ENCODE measurements at places on chromosomes 7 and 10.

DNA sequence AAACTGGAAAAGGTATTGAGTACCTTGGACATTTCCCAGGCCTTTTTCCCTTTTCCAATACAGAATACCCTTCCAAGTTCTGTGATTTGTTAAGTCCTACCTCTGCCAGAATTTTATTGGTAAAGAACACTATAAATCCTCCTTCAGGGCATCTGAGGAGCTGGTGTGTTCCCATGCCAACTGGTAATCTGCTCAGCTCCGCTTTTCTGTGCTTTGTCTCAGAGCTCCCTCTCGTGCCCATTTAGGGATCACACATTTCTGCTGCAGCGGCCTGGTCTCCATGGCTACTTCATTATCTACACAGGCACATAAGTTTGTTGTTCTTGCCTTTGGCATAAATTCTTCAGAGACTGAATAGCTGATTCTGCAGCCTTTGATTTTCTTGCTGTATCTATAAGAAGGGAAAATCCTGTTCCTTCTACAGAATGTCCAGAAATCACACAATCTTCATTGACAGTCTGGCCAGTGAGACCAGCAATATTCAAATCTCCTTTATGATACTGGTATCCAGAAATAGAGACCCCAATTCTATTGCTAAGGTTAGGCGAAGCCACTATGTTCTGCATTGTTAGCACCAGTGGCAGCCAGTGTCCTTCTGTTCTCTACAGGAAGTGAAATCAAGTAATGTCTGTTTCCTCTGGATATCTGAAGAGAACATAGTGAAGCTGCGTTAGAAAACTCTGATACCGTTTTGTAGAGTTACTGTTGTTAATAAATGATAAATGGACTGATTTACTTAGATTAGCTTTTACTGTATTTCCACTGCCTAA lies 51.9 kb downstream of the DENND11 start:
- DNase-seq: no peak

- no peak for DNase-seq
These were observed 205.9 kb downstream of the SEC23IP start for GRCh38 chr10:120098232-120098930.

DNA sequence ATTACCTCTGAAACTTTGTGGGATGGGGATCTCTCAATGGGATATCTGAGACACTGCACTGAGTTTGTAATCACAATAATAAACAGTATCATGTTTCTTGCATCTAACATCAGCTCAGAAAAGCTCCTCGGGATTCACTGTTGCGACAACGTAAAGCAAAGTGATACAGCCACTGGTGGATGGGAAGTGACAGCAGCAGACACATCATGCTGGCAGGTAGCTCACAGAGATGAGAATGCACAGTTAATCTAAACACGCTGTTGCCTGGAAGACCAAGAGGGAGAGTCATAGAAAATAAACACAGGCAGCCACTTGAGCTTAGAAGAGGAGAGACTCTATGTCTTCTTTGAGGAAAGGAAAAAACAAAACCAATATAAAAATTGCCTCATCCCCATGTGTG lies 513.8 kb downstream of the MAGI2 start:
- no peak for DNase-seq

GRCh38 chr7:126378642-126379041 lies 874.1 kb downstream of the GRM8 start:
- DNase-seq: no peak

- DNase-seq: no peak
These were observed 8.6 kb upstream of the SLC16A9 start for GRCh38 chr10:59718257-59718656.

- DNase-seq: no peak
These were observed 34.8 kb upstream of the MKI67 start for GRCh38 chr10:128161031-128161430.

DNA sequence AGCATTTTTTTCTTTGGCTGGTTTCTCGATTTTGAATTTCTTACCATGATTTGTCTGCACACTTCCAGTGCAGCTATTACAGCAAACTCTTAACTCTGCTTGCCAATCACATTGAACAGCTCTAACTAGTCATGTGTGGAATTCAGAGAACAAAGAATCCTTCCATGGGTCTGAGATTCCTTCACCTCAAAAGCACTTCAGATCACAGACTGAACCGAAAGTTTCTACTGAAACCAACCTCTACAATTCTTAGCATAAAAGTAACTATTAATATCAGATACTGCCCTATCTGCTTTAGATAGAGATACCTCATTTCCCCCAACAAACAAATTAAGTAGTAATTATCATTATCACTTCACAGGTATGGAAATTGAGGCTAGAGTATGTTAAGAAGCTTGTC lies 56.5 kb upstream of the SP4 start:
- DNase-seq: no peak

DNA sequence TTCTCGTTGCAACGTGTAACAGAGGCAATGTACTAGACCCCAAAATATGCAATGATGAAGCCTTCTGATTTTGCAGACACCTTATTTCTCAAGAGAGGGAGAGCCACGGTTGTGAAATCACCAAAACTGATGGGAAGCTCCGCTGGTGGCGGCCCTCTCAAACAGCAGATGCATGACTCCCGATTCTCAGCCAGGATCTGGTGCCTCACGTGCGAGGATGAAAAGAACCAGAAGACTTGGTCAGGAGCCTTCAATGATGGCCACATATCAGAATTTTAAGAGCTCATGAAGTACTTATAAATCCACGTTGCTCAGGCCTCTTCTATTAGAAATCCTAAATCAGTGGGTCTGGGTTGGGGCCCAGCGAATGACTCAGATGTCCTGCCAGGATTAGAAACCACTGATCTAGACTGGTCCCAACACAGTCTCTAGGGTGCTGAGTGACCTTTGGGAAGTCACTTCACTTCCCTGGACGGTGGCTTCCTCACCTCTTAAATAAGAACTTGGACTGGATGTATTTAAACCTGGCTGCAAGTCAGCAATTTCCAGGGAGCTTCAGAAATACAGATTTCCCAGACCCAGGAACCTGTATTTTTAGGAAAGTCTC lies 41.9 kb upstream of the FAM180A start:
- DNase-seq: no peak

DNA sequence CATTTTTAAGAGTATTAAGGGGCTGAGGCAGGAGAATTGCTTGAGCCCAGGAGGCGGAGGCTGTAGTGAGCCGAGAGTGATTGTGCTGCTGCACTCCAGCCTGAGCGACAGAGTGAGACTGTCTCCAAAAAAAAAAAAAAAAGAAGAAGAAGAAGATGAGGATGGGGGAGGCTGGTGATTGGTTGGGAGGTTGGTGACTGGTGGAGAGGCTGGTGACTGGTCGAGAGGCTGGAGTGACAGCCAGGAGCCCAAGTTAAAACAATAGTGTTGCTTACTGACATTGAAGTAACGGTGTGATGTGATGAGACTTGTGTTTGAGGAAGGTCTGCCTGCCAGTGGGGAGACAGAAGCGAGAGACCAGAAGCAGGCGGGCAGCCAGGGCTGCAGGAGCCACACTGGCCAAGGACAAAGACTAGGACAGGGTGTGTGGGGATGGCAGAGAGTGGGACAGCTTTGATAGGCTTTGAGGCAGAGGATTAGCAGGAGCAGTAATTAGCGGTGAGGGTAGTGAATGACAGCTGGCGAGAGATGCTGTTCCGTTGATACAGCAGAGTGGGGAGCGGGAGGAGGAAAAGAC lies 4.9 kb downstream of the SRRT start:
- no peak for DNase-seq

DNA sequence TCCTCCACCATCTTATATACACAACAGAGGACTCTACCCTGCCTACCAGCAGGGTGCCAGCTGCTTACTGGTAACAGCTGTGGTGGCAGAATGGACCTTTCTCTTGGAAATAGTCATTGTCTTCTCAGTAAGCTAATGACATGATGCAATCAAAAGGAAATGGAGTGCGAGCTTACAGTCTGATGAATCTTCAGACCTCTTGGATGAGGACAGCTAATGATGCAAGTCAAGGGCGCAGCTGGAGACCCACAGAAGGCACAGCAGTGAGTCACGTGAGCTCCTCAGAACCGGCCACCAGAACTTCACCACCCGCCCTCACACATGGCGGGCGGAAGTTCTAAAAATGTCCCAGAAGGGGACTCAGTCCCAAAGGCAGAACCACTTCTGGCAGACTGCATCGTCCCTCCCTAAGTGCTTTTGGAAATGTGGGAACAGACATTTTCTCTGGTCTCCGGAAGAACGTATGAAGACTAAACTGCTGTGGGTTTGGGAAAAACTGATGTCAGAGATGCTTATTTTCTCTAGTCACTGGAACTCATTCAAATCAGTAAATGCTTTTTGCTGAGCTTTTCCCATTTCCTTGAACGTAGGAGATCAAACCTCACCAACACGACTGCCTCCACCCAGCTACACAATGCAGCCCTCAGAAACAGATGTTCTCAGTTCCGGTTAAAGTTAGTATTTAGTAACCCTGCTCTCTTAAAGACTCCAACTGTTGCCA lies 96.4 kb downstream of the FAS start:
- no peak for DNase-seq

- DNase-seq: no peak
These were observed 161.6 kb downstream of the NRCAM start for GRCh38 chr7:108294595-108294994.

GRCh38 chr7:101820703-101821102 lies 3.3 kb downstream of the CUX1 start:
- DNase-seq: no peak

DNA sequence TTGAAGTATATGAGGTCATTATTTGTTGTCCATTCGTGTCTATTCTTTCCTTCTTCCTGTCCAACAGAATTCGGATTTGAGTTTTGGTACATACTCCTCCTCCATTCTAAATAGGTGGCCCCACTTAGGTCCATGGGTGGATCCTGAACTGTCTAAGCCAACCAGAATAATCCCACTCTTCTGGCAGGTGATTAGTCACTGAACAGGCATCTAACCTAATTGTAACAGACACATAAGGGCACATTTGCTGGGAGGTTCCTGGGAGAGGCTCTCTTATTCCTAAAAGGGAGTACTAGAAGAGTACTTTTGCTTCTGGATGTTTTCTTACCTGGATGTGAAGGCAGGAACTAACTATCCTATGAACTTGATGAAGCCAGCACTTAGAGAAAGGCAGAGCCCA lies 16.8 kb downstream of the LRRC72 start:
- DNase-seq: no peak

DNA sequence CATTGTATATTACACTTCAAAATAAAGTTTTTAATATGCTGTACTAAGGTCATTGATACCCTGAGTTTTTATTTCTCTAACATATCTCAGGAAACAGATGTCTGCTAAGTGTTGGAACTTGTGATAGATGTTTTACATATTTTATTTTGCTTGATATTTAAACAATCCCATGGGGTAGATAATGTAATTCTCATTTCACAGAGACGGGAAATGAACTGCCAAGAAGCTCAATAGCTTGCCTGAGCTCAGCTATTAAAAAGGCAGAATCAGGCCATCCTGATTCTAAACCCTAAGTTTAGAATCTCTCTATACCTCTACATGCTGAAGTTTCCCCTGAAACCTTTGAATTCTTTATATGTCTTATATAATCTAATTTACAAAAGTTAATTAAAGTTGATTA lies 126.3 kb downstream of the LRRC18 start:
- DNase-seq: no peak

- DNase-seq: no peak
These were observed 65.9 kb downstream of the CREB3L2 start for GRCh38 chr7:137935884-137936508.

DNA sequence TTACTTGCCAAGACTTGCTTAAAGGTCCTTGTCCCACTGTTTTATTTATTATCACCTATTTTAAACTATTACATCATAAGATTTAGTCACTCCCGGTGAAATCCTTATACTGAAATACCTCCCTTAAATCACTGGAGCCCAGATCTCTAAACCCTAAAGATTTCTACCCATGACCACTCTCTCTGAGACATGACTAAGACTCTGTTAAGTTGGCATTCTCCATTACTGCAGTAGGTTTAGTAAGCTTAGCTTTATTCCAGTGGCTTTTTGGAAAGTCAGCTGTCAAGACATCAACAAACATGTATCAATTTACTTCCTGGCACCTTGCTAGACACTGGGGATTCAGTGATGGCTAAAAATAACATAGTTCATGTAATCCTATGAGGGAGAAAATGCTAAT lies 874.2 kb downstream of the KCNMA1 start:
- no peak for DNase-seq

- peak; percentile 72 for DNase-seq
These were observed at the start of gene INTS15 for GRCh38 chr7:6589829-6590644. Gene INTS15, plus strand, starts transcription at chr7:6590021. Its CDS starts 263 bp downstream, at chr7:6590284.

GRCh38 chr7:108367946-108368345 lies 88.3 kb downstream of the NRCAM start:
- no peak for DNase-seq

DNA sequence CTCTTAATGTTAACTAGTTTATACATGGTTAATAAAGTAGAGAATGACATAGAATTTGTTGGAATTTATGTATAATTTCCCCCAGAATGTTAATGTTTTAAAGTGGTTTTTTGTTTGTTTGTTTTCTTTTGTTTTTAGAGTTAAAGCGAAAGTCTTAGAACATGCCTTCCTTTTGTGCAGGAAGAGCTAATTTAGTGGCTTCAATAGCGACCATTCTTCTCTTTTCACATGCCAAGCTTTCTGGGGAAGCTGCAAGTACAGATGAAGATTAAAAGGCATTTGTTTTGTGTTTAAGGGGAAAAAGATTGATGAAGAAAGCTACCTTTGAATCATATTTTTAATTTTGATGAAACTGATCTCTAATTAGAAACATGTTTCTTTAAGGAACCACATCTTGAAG lies 256.3 kb upstream of the CSTF2T start:
- no peak for DNase-seq

- DNase-seq: no peak
These were observed 60.1 kb downstream of the BTRC start for GRCh38 chr10:101414034-101414433.

DNA sequence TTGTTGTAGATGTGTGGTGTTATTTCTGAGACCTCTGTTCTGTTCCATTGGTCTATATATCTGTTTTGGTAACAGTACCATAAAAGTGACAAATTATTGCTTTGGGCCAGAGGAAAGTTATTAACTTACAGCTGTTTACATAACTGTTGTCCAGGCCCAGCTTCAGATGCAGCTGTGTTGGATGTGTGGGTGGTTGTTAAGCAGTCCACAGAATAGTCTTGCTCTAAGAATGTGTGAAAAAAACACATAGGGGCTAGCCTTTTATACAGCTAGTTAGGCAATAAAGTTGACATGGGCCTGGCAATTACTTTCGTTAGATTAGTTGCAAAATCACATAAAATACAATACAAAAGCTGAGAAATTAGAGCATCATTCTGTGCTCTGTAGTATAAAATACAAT lies 31.9 kb downstream of the DLD start:
- no peak for DNase-seq

DNA sequence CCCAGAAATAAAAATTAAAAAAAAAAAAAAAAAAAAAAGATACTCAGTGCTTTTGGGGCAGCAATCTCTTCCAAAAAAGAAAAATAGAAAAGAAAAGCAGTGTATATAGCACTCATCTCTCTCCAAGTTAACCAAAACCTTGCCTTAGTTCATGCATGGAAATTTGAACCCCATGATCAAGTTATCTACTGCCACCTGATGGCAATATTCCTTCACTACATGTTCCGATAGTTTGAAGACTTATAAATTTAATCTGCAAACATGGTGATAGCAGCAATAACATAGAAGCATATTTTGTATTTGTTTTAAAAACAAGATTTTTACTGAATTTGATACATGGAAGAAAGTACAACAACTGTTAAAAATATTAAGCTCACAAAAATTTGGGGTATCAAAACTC lies 48.6 kb upstream of the SLIT1 start:
- DNase-seq: no peak
